RWPE2 (cell line): ENCODE measurements at places on chromosomes 16 and 17.

- DNase-seq: no peak
Observed at GRCh38 chr16:86356804-86357203, 153.5 kb upstream of the FOXF1 start.

DNA sequence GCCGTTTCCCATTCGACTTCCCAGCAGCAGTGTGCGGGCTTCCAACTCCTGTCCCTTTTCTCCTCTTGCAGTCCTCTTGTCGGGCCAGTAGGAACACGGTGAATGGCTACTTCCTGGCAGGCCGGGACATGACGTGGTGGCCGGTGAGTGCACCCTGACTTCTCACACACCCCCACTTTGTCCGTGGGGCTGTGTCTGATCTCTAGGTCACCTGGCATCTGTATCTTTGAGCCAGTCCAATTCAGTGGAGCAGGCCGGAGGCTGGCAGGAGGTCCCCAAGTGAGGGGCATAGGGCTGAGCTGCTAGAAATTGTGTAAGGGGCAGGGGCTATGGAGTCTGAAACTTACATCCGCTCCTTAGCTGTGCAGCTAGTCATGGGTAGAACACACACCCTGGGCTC, 6.6 kb downstream of the SLC5A10 start:
- no peak for DNase-seq

GRCh38 chr17:28737770-28738679, 5.8 kb upstream of the TRAF4 start:
- DNase-seq: no peak

DNA sequence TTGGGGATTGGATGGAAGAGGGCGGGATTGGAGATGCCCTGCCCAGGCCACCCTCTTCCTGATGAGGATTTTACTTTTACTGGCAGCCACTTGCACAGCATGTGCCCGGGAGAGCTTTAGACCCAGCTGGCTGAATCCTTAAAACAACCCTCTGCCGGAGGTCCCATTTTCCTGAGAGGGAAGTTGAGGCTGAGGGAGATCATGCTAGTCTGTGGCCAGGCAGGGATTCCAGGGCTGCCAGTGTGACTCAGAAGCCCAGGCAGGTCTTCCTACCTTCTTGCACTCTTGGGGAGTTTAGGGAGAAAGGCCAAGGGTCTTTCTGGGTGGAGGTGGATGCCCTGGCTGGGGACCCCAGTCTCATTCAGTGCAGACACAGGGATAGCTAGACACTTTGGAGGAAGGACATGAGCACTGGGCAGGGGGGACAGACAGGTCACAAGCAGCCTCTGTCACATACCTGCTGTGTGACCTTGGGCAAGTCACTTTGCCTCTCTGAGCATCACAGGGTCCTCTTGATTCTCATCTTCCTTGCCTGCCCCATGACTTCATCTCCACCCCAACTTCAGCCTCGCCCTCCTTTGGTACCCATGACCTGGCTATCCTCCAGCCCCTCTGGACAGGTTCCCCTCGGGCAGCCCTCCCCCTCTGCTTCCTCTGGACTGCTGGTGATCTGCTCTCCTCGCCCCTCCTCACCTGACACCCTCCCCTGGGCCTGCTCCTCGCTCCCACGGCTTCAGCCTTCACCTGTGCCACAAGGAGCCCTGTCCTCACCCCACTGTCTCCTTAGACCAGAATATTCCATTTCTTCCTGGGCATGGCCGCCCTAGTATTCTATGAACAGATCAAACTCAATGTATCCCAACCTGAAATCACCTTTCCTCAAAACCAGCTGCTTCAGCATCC, 11.3 kb upstream of the DCAF7 start:
- DNase-seq: no peak
